ENCODE measurements at places on chromosomes 7 and 10.
A peak's percentile ranks its signal among the peaks of the same experiment; 100 is the strongest.

DNA sequence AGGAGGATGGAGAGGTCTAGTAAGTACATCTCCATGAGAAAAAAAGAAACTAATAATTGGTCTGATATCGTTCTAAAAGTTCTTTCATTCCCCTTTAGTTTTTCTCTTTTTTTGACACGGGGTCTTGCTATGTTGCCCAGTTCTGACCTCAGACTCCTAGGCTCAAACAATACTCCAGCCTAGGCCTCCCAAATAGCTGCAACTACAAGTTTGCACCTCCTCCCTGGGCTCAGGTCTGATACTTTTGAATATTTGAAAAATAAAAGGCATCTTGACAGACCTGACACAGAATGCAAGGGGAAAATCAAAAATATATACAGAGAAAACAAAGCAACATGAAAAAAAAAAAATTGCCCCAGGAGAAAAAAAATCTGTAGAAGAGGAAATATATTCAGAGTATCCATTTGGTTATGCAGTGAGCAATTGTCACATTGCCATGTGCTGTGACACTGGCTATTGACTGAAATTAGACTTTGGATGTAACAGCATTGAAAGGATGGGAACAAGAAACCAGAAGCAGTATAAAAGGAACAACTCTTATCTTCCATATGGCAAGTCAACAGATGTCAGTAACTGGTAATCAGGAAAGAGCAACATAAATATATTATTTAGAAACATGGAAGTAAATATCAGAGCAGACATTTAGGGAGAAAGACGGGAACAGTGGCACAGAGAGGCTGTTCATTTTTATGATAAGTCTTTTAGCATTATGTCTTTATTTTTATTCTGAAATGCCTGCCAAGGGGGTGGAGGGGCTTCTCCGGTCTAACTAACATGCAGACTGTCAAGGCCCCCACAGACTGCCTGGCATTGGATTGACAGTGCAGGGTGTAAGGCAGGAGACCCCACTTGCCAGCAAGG lies 408.4 kb downstream of the PARD3 start:
- no peaks in the 10 kb centered on the region for H3K27me3 ChIP-seq
- H3K27ac ChIP-seq: no peak overlapping the region
- H3K36me3 ChIP-seq: no peaks in the 10 kb centered on the region
- H3K4me3 ChIP-seq: no peak overlapping the region

- peaks cover 42% of the 10 kb centered on the region for H3K36me3 ChIP-seq
- peaks cover 3% of the 10 kb centered on the region for H3K4me1 ChIP-seq
- DNase-seq: no peak
Measured at GRCh38 chr10:110123594-110123993, 83.8 kb upstream of the MXI1 start.

- H3K36me3 ChIP-seq: no peaks in the 10 kb centered on the region
- H3K4me3 ChIP-seq: no peak overlapping the region
- no peak for DNase-seq
Measured at GRCh38 chr7:85078181-85078580, 108.7 kb downstream of the SEMA3D start.

- no peak overlapping the region for H3K4me3 ChIP-seq
- H3K27me3 ChIP-seq: no peaks in the 10 kb centered on the region
- no peak for DNase-seq
Measured at GRCh38 chr10:75640803-75641202, 209.4 kb downstream of the LRMDA start.

DNA sequence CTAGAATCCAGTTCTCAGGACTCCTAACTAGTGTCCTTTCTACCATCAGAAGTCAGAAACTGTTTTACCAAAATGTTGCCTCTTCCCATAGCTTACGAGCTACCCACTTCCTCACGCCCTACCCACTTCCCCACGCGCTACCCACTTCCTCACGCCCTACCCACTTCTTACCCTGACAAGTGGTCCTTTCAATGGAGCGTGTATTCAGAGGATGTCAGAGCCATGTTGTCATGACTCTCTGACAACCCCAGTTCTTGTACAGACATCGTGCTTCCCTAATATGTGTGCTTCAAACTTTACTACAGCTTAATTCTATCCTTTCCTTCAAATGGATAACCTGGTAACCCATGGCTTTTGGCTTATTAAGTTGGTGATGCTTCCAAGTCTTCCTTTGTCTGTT lies 84.8 kb upstream of the PHF14 start:
- H3K4me3 ChIP-seq: peak overlapping the region; percentile 88
- peak; percentile 60 for DNase-seq
- H3K27me3 ChIP-seq: peaks cover 2% of the 10 kb centered on the region
- peak overlapping the region; percentile 60 for H3K27ac ChIP-seq
- H3K4me1 ChIP-seq: peaks cover 15% of the 10 kb centered on the region

- peaks cover 37% of the 10 kb centered on the region for H3K4me1 ChIP-seq
- H3K27me3 ChIP-seq: peaks cover 5% of the 10 kb centered on the region
- DNase-seq: peak; percentile 96
Measured at GRCh38 chr7:133252858-133253518, at the start of gene EXOC4. TSS of gene EXOC4 (plus strand) at chr7:133253078.

- no peak overlapping the region for H3K27ac ChIP-seq
- H3K4me1 ChIP-seq: no peaks in the 10 kb centered on the region
- no peaks in the 10 kb centered on the region for H3K36me3 ChIP-seq
- H3K27me3 ChIP-seq: peaks cover 3% of the 10 kb centered on the region
- no peak overlapping the region for H3K4me3 ChIP-seq
Measured at GRCh38 chr7:128835790-128836641, 5.8 kb downstream of the FLNC start.

DNA sequence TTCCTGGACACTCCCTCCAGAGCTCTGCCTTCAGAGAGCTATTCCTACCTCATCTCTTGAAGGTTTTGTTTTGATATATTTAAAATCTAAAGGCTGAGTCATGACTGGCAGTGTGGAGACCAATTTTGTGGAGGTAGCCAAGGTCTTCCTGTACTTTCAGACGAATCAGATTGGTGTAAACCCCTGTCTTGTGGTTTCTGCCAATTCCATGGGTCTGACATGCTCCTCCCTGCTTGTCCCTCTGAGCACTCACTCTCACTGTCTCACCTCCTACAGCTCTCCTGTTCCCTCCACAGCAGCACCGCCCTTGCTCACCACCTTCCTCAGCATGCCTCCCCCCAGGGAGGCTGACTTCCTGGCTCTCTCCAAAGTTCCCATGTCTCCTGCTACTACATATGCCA lies 179.8 kb downstream of the NPSR1 start:
- H3K27me3 ChIP-seq: peaks cover 3% of the 10 kb centered on the region
- no peaks in the 10 kb centered on the region for H3K4me1 ChIP-seq
- DNase-seq: no peak
- H3K27ac ChIP-seq: no peak overlapping the region

- H3K27ac ChIP-seq: no peak overlapping the region
- peaks cover 2% of the 10 kb centered on the region for H3K27me3 ChIP-seq
- no peaks in the 10 kb centered on the region for H3K4me1 ChIP-seq
- no peaks in the 10 kb centered on the region for H3K36me3 ChIP-seq
Measured at GRCh38 chr7:142548978-142549377, 200.3 kb upstream of the PRSS1 start.

- no peaks in the 10 kb centered on the region for H3K27me3 ChIP-seq
- DNase-seq: no peak
- H3K36me3 ChIP-seq: no peaks in the 10 kb centered on the region
- H3K4me1 ChIP-seq: no peaks in the 10 kb centered on the region
- H3K27ac ChIP-seq: no peak overlapping the region
Measured at GRCh38 chr7:136911344-136911743, 42.9 kb downstream of the CHRM2 start.

DNA sequence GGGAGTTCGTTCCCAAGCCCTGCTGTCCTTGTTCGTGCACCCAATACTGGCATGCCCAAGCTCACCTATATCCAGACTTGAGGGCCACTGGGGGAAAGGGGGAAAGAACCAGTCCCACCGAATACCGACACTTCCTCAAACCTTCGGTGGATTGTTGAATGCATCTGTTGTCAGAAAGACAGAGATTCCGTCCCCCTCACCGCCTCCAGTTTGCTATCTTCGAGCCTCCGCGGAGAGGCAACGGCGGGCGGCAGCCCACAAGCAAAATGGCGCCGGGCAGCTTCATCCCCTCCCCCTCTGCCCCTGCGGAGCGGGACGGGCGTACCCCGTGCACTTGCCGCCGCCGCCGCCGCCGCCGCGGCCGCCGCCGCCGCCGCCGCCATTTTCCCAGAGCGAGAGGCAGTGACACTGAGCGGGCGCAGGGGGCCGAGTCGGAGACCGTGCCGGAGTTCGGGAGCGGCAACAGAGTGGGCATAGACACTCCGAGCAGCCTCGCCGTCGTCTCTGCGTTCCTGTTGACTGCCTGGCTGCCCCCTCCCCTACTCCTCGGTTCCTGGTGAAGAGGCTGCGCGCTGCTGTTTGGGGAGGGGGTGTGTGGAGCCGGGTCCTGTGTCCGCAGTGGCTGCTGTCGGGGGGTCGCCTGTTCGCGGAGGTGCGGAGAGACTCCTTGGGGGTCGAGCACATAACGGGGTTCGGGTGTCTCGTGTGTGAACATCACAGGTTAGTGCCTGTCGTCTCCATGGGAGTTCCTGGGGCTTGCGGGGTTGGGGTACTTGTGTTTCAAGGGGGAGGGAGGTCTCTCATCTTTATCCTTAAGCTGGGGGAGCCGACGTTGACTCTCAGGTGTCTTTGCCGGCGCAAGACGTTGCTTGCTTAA lies at the start of gene KMT2E:
Gene KMT2E (plus strand): TSS at position 390 of the 877 bp plus-strand sequence. CDS start 26,748 bp downstream, outside the sequence.
- peak within 1 kb of the TSS; percentile 100 for H3K27ac ChIP-seq
- peaks cover 15% of the 10 kb centered on the region for H3K36me3 ChIP-seq
- peak; percentile 95 for DNase-seq

DNA sequence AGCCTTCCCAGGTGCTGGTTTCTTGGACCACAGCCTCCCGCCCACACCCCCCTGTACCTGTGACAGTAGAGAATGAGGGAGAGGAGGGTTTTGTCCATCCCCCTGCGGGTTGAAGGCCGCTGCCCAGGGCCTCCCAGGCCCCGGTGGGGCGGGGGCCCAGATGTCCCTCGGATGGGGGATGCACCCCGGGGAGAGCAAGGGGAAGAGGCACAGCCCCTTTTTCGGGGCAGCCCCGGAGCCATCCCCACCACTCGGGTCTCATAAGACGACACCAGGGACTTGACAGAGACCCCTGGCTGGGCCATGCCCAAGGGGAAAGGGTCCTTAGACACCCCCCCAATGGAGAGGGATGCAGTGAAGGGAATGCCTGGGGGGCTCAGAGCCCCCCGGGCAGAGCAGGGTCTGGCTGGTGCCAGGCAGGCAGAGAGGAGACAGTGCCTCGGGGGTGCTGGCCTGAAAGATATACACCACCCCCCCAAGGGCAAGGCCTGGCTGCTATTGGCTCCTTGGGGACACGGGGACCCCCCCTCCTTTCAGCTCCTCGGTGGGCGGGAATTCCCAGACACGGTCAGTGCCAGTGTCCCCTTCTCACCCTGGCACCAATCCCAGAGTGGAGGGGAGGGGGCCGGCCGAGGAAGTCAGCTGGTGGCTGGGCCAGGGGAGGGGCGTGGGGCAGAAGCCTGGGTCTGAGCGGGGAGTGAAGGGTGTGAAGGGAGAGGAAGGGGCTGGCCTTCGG lies 3.7 kb upstream of the SPACDR start:
- no peak overlapping the region for H3K27ac ChIP-seq
- no peak overlapping the region for H3K4me3 ChIP-seq
- no peaks in the 10 kb centered on the region for H3K27me3 ChIP-seq
- H3K36me3 ChIP-seq: peaks cover 6% of the 10 kb centered on the region

GRCh38 chr7:4814433-4814832 lies 39.0 kb downstream of the AP5Z1 start:
- no peak overlapping the region for H3K27ac ChIP-seq
- DNase-seq: no peak
- peaks cover 4% of the 10 kb centered on the region for H3K4me1 ChIP-seq
- no peaks in the 10 kb centered on the region for H3K36me3 ChIP-seq

DNA sequence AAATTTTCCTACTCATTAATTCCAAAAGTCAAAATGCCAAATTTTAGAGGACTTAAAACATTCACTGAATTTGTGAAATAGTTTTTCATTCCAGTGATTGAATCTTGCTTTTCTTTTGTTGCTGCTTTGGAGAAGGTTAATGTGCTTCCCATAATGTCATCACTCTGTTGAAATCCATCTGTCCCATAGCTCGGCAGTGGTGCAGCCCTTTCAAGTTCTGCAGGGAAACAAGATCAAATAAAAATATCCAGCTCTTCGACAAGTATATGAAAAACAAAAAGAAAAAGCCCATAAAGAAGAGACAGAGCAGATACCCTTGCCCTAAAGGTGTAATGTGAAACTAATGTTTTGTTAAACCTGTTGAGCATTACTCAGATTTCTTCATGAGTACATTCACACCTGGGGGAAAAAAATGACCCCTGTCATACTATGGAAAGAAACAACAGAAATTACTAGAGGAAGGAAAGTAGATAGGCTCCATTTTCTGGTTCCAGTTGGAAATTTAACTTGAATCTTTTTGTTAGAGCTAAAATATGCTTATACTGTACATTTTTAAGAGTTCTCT lies 35.1 kb downstream of the AGR3 start:
- H3K4me3 ChIP-seq: no peak overlapping the region
- H3K27ac ChIP-seq: no peak overlapping the region
- peaks cover 13% of the 10 kb centered on the region for H3K27me3 ChIP-seq
- no peak for DNase-seq
- H3K36me3 ChIP-seq: no peaks in the 10 kb centered on the region

GRCh38 chr7:101058355-101058754 lies 26.9 kb upstream of the TRIM56 start:
- DNase-seq: peak; percentile 47
- no peaks in the 10 kb centered on the region for H3K36me3 ChIP-seq
- peaks cover 22% of the 10 kb centered on the region for H3K27me3 ChIP-seq
- H3K27ac ChIP-seq: no peak overlapping the region
- no peak overlapping the region for H3K4me3 ChIP-seq
- H3K4me1 ChIP-seq: no peaks in the 10 kb centered on the region

DNA sequence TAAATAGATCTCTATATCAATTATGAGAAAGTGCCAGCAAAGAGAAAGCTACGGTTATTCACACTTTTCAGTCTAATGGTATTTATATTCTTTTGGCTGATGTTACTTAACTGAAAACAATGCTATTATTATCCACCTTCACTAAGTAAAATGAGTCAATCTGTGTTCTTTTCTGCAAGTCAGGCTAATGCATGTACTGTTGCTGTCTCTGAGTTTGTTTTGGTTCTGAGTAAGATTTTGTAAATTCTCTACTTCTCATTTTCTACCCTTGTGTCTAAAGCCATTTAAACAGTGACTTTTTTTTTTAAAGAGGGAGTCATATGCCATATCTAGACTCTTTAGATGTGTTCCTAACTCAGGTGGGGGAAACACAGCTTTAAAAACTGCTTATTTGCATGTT lies 7.5 kb downstream of the VWC2 start:
- DNase-seq: no peak
- peaks cover 3% of the 10 kb centered on the region for H3K36me3 ChIP-seq
- H3K27me3 ChIP-seq: peaks cover 5% of the 10 kb centered on the region
- H3K4me3 ChIP-seq: no peak overlapping the region
- H3K27ac ChIP-seq: no peak overlapping the region
- H3K4me1 ChIP-seq: no peaks in the 10 kb centered on the region

- H3K4me1 ChIP-seq: no peaks in the 10 kb centered on the region
- H3K4me3 ChIP-seq: no peak overlapping the region
- no peak overlapping the region for H3K27ac ChIP-seq
- no peaks in the 10 kb centered on the region for H3K36me3 ChIP-seq
- no peaks in the 10 kb centered on the region for H3K27me3 ChIP-seq
Measured at GRCh38 chr7:91912494-91912893, 28.2 kb upstream of the AKAP9 start.

- no peak overlapping the region for H3K4me3 ChIP-seq
- H3K27me3 ChIP-seq: peaks cover 7% of the 10 kb centered on the region
- H3K27ac ChIP-seq: no peak overlapping the region
- no peaks in the 10 kb centered on the region for H3K36me3 ChIP-seq
- no peaks in the 10 kb centered on the region for H3K4me1 ChIP-seq
Measured at GRCh38 chr10:131662851-131663250, 238.0 kb upstream of the PPP2R2D start.

- DNase-seq: no peak
- no peak overlapping the region for H3K4me3 ChIP-seq
- no peaks in the 10 kb centered on the region for H3K4me1 ChIP-seq
- H3K36me3 ChIP-seq: no peaks in the 10 kb centered on the region
- H3K27me3 ChIP-seq: no peaks in the 10 kb centered on the region
Measured at GRCh38 chr10:34885898-34886297, 70.8 kb upstream of the PARD3 start.

All from immature natural killer cell (primary cell).